ENCODE measurements at places on chromosomes 5 and 9.

GRCh38 chr5:96196890-96197289 lies 235.2 kb upstream of the ELL2 start:
- no peak for DNase-seq

DNA sequence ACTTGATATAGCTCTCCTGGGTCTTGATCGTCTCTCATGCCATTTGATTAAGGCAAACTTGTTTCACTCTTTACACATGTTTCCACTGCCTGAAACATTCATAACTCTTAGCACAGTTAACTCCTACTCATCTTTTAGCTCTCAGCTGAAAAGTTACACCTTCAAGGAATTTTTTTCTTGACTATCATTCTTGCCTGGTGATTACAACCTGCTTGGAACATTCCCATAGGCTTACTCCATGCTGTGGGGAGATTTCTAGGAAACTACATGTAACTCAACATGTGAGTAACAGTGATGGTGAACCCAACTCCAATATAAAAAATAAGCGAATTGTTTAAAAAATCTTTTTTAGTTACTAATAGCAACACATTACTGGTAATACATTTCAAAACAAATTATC lies 224.1 kb upstream of the MPDZ start:
- DNase-seq: no peak

- no peak for DNase-seq
These were observed 155.9 kb upstream of the ATP10B start for GRCh38 chr5:161007879-161008278.

DNA sequence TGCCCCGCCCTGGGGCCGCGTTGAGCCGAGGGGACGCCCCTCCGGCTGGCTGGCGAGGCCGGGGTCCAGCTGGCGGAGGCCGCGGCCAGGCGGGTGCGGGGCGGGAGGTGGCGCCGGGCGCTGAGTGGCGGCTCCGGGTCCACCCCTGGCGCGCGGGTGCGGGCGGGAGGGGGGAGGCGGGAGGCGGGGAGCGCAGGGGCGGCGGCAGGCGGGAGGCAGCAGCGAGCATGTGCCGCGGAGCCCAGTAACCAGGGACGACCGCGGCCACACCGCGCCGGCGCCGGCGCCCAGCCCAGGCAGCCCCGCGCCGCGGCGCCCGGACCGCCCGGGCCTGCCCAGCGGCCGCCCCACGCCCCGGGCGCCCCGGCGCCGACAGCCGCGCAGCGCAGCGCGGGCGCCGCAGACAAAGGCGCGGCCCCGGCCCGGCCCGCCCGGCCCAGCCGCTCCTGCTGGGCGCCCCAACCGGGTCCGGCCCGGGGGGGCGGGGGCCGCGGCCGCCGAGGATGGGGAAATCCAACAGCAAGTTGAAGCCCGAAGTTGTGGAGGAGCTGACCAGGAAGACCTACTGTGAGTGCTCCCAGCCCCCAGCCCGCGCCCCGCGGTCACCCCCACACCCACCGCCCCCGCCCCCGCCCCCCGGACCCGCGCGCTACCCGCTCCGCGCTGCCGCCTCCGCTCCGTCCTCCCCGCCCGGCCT lies at the start of gene NCS1:
Gene NCS1, plus strand, starts transcription at position 244 of the 697 bp plus-strand sequence. Its CDS starts 260 bp downstream, at position 504.
- DNase-seq: peak; percentile 89

DNA sequence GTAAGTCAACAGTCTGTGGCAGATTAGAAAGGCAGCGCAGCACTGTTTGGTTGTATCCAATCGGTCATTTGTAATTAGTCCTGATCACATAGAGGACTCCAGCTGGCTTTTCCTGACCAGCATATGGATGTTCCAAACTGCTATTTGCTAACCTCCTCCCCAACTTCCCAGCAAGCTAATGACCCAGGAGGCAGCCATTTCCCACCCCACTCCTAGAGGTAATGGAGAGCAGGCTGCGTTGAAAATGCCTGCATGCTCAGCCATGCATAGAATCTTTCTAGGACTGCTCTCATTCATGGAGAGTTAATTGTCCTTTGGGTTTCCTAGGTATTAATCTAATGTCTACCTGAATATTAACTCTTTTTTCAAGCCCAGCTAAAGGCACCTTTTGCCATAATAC lies 850.6 kb upstream of the WWC1 start:
- DNase-seq: no peak

- peak; percentile 5 for DNase-seq
These were observed 20.0 kb upstream of the CEP72 start for GRCh38 chr5:592158-592557.

DNA sequence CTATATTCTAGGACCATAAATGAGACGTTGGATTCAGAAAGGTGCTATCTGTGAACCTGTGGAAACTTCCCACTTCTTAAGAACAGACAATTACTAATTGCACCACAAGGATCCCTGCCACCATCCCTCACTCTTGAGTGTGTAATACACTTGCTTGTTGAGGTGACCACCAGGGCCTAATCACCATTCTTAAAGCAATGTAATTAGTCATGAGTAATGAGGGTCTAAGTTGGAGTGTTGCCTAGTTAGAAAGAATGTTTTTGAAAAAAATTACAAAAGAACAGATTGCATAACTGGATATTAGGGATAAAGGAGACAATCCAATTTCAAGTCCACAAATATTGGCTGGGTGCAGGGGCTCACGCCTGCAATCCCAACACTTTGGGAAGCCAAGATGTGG lies 56.9 kb upstream of the TRIO start:
- no peak for DNase-seq

DNA sequence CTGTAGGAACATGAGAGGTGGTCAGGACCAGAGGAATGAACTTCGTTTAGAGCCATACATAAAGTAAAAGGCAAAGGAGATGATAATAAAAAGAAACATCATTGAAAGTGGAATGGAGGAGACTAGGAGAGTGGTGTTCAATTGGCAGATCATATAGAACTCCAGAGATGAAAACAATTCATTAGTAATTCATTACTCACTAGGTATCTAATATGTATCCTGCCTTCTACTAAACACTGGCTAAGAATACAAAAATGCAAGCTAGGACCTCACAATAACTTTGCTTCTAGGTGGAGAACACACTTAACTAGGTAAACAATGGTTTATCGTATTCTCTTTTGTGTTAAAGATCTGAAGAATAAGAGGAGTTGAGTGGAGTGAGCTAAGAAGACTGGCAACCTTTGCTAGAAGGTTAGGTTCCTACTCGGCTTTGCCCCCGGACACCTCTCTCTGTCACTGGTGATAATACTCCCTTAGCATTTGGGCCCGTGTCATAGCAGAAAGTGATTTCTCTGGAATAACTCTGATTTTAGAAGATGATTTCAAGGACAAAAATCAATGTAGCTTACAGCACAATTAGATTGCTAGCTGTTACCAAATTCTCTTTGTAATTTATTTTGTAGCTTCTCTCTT lies 88.6 kb upstream of the IFNE start:
- no peak for DNase-seq

DNA sequence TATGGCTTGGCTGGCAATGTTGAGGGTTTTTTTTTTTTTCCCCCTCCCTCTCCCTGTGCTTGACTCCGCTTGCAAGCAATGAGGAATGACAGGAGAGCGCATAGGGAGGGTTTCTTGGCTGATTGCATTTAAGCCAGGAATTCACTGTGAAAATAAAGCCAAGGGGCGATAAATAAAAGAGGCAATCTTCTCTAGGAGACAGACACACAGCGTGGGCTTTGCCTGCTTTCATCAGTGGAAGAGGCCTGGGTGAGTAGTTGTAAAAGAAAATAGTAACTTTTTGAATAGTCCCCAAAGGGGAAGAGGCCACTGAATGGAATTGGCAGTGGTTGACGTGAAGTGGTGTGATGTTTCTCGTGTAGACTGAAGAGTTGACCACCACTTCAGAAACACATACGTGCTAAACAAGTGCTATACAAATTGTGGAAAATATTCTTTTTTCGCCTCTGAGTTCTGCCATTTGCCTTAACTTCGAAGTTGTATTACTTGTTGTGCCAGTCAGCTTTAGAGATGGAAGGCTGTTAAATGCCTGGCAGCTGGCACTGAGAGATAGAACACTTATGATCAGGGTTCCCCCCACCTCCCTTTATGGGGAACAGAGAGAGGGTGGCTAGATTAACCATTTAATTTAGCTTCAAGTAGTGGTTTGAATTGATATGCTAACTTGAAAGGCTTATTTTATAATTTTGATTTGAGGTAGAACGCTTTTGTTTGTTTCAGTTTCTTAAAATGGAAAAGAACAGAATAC lies 3.0 kb downstream of the ZSWIM6 start:
- peak; percentile 50 for DNase-seq

- no peak for DNase-seq
These were observed 2.5 kb downstream of the TJP2 start for GRCh38 chr9:69176471-69177171.

DNA sequence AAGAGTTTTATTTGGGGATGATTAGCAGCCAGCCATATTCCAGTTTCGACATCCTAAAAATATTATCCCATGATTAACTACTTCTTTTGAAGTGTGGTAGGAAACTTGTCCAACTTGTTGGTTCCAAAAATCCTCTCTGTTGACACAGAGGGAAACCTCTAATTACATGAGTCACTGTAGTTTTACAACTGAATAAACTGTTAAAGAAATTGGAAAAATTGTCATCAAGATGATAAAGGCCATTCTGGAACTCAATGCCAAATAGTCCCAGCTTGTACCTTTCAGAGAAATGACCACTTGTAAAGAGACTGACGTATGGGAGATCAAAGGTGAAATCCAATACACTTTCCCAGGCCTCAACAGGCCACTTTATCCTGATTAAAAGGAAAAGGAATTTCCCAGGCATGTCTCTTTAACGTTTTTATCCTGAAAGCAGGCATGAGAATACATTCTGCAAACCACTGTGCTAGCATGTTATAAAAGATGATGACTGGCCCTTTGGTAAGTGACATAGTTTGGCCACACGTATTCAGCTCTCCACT lies 261.6 kb downstream of the GLIS3 start:
- DNase-seq: no peak

DNA sequence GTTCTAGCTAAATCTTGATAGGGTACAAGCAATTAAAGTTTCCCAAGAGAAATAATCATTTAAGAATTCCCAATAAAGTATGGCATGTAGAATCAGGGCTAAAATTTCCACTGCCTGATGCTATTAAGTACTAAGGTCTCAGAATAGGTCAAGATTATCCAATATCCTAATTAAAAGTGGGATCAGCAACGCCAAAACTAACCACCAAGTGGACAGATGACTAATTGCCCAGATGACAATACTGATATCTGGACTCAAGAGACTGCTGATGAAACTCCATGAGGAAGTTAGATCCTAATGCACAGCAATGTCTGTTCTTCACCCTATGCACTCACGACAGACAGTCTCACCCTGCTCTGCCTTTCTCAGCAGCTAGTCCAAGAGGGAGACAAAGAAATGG lies 14.3 kb downstream of the DEPDC1B start:
- DNase-seq: no peak

DNA sequence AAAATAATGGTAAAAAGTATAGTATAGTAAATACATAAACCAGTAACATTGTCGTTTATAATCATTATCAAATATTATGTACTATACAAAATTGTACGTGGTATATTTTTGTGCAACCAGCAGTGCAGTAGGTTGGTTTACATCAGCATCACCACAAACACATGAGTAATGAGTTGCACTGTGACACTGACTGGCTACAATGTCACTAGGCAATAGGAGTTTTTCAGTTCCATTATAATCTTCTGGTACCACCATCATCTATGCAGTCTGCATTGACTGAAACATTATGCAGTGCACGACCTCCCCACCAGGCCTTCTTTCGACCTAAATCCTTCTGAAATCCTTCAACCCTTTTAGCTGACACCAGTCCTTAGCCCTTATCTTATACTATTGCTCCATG lies 105.8 kb downstream of the SREK1 start:
- DNase-seq: no peak

- no peak for DNase-seq
These were observed 8.9 kb downstream of the OR13J1 start for GRCh38 chr9:35861161-35861897.

DNA sequence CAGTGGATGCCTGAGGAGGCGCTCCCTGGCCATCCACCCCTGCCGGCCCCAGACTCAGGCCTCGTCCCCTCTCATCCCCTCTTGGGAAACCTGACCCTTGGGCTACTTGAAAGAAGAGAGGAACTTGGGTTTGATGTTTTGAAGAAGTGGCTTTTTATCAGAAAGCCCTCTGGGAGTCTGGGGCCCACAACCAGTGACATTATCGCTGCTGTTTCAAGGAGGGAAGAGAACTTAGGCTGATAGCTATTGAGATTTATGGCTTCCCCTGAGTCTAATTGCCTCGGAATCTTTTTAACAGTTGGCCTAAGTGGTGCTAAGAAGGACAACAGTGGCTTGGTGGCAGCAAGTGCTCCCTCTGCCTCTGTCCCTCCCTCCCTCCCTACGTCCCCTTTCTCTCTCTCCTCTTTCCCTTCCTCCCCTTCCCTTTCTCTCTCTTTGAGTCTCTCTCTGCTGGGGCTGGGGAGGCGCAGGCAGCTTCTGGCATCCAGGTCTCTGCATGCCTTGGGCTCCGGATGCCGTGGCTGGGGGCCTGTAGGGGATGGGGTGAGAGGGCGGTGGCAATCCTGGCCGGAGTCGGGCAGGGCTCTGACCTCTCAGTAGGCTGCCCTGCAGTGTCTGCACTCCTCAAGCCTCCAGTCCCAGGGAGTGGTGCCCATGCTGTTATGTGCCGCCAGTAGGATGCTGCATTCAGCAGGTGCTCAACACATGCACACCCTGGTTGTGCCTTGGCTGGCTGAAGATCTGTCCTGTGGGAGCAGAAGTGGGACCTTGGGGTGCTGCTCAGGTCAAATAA lies 49.6 kb upstream of the RXRA start:
- DNase-seq: no peak

- DNase-seq: peak; percentile 17
These were observed 37.9 kb downstream of the ADRB2 start for GRCh38 chr5:148864113-148864841.

DNA sequence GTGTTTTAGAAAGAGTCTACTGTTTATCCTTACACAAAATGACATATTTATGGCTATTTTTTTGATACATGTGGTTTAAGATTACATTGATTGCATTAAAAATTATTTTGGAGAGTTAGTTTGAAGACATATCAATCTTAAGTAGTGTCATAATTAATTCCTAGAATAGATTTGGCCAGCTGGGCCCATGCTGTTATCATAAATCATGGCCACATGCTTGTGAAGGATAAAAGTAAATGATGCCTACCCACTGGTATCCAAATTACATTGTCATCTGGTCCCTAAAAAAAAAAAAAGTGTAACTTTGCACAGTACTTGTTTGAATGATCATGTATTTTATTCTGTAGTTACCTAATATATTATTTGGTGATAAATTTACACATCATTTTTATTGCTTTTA lies 96.9 kb downstream of the PARP8 start:
- no peak for DNase-seq

- DNase-seq: no peak
These were observed 59.4 kb upstream of the SIMC1 start for GRCh38 chr5:176178789-176179188.

- DNase-seq: no peak
These were observed 26.2 kb upstream of the APC start for GRCh38 chr5:112711436-112711835.

- DNase-seq: no peak
These were observed 20.1 kb downstream of the DIAPH1 start for GRCh38 chr5:141598391-141599345.

GRCh38 chr5:143695244-143695864 lies 116.6 kb upstream of the HMHB1 start:
- no peak for DNase-seq

DNA sequence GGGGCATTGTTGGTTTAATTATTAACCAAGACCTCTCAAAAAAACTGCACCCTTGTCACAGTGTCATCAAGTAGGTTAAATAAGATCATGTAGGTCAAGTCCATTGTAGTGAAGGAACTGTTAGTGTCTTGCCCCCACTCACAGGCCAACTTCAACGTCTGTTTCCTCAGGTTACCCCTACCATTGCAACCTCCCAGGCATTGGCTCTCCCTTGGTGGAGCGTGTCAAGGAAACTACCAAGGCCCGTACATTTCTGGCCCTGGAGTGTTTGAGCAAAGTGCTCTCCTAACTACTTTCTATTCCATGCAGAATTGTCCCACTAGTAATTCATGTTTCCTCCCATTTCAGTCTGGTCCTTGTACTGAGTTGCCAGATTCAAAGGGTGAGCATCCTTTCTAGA lies 167.5 kb downstream of the MEF2C start:
- DNase-seq: no peak

Measured in tongue (tissue), 3 donors.